ENCODE measurements at places on chromosomes 16 and 17.

GRCh38 chr16:51592001-51592501 lies 441.0 kb upstream of the SALL1 start:
- DNase-seq = no peak

- no peak for DNase-seq
These were observed 43.5 kb downstream of the MRPS23 start for GRCh38 chr17:57806167-57806830.

- DNase-seq = no peak
These were observed 14.2 kb downstream of the POLR3K start for GRCh38 chr16:38941-39892.

DNA sequence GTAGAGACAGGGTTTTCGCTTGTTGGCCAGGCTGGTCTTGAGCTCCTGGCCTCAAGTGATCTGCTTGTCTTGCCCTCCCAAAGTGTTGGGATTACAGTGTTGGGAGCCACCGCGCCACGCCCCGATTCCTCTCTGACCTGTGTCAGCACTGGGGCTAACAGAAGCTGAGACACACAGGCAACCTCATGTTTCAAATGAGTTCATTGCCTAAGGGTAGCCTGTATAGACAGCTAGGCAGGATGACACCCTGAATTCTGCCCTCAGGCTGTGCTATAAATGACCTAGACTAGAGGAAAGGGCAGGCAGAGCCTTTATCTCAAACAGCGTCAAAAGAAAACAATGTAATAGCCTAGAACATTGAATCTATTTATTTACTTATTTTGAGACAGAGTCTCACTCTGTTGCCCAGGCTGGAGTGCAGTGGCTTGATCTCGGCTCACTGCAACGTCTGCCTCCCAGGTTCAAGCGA lies 2.3 kb upstream of the CDK3 start:
- no peak for DNase-seq

GRCh38 chr17:6611231-6611630 lies 29.3 kb downstream of the KIAA0753 start:
- no peak for DNase-seq

GRCh38 chr17:65514082-65514481 lies 47.4 kb downstream of the AXIN2 start:
- peak; percentile 45 for DNase-seq

DNA sequence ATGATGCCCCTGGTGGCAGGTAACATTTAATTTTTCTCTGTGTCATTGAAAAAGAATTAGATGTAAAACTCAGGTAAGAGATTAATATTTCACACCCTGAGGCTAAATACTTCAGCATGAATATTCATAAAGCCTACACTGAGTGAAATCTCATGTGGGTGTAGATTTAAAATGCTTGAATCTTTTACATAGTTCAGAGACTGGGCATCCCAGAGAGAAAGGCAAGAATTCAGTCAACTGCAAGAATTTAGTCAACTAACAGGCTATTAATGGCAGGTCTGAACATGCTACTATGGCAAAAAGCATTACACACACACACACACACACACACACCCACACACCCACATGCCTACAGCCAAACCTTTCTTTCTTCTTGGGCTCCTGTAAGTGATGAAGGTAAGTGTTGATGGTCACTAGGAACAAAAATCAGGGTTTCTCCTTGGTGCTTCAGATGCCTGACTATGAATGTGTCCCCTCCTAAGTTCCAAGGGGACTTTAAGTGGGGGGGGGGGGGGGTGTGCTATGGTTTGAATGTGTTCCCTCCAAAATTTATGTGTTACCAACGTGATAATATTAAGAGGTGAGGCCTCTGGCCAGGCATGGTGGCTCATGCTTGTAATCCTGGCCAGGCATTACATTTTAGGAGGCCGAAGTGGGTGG lies 63.7 kb upstream of the PSMD7 start:
- DNase-seq = no peak

- DNase-seq = no peak
These were observed 6.3 kb downstream of the TPPP3 start for GRCh38 chr16:67386861-67387455.

- no peak for DNase-seq
These were observed 48.9 kb downstream of the SNX29 start for GRCh38 chr16:12025472-12025871.

GRCh38 chr17:69702078-69702477 lies 287.6 kb downstream of the MAP2K6 start:
- no peak for DNase-seq

DNA sequence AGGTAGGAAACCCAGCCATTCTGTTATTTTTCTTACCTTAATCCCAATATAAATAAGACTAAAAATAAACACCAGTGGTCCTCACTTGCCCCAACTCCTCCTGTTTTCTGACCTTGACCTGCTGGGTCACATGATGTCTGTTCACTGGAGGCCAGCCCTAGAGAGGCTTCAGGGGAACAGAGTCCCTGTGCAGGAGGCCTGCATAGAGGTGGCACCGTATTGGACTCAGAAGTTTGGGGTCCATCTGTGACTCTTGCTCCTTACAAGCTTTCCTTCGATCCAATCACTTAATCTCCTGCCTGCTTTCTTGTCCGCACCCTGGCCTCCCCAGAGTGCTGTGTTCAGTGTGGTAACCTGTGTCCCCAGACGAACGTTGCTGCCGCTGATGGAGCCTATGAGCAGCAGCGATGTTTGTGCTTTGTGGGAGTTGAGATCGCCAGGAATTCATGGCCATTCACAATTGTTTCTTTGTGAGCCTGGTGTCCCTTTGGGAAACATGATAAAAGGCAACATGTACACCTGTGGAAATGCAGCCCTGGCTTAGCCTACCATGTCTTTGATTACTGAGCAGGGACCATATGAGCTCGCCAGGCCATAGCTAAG lies 4.7 kb downstream of the IGSF6 start:
- DNase-seq = no peak

DNA sequence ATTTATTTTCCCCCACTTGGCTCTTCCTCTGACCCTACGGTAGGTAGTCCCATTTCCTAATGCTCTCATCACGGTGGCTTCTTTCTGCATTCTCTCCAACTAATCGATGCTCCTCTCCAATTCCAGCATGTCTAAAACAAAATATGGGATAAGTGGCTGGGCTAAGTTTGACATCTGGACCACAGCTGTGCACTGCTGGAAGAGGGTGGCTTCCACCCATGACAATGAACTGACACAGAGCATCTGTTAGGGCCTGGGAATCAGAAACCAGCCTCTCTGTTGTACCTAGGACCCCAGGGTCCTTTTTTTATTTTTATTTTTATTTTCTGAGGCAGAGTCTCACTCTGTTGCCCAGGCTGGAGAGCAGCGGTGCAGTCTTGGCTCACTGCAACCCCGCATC lies 29.0 kb upstream of the SLC39A11 start:
- no peak for DNase-seq

DNA sequence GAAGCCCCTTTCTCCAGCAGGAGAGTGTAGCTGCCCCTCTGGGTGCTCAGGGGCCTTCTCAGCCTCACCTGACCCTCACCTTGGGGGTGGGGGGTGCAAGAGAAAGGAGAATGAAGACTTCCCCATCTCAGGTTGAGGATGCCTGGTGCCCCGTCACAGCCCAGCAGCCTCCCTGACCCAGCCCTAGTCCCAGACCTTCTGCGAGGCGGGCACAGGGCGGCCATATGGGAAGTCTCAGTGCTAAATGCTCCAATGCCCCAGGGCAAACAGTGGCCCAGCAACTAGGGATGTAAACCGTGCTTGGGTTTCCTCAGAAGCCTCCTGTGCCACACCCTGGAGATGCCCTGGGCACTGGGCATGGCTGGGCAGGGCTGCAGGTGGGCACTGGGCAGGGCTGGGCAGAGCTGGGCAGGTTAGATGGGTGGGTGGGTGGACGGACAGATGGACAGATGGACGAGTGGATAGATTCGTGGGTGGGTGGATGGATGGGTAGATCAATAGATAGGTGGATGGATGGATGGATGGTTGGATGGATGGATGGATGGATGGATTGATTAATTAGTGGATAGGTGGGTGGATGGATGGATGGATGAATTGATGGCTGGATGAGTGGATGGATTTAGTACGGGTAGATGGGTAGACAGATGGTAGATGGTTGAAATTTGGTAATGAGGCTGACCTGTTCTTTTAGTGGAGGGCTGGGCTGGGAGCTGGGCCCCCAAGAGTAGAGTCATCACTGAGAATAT lies 16.8 kb downstream of the TPSD1 start:
- no peak for DNase-seq

DNA sequence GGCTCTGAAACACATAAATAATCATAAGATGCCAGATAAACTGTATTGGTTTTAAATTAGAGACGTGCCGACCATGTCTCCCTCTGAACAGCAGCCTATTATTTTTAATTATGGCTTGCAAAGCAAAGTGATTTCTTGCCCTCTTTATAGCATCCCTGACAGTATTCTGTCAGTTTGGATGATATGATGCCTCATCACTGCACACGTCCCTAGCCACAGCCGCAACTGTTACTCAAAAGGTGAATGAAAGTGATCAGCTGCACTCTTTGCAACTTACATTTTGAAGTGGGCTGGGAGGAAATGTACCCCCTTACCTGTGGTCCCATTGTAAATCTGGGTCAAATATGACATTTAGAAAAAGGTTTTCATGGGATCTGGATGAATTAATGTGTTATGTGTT lies 389.9 kb downstream of the MAF start:
- no peak for DNase-seq

DNA sequence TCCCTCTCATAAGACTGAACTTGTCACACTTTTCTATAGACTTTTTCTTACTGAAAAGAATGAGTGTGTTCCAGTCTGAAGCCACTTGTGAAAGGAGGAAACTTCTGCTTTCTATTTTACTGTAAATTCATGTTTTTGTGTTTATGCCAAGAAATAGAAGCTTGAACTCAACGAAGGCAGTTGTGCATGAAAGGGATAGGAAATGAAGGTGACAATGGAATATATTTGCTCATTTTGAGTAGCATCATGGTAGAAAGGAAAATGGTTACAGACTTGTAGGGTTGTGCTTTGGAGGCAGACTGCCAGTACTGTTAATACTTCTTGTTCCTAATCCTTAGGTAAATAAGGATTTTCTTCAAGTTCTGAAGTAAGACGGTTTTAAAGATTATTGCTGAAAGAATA lies 8.1 kb downstream of the CLTC start:
- DNase-seq = no peak

GRCh38 chr16:70151941-70152509 lies 21.6 kb upstream of the CLEC18C start:
- DNase-seq = no peak

DNA sequence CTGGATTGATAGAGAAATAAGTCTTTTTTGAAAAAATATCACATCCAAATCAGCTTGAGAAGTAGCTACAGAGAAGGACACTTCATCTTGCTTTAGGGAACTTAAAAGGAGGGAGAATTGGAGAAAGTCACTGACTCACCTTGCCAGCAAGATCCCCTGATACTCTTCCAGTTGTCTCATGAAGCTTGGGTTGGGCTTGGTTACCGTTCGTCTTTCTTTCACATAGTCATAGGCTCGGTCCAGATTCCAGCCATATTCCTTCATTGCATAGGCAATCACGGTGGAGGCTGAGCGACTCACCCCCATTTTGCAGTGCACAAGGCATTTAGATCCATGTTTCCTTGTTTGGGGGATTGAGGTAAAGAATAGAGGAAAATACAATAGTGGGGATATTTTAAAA lies 25.3 kb upstream of the CORO6 start:
- no peak for DNase-seq

- DNase-seq = peak; percentile 55
These were observed 290.4 kb downstream of the HS3ST3A1 start for GRCh38 chr17:13311306-13311705.

DNA sequence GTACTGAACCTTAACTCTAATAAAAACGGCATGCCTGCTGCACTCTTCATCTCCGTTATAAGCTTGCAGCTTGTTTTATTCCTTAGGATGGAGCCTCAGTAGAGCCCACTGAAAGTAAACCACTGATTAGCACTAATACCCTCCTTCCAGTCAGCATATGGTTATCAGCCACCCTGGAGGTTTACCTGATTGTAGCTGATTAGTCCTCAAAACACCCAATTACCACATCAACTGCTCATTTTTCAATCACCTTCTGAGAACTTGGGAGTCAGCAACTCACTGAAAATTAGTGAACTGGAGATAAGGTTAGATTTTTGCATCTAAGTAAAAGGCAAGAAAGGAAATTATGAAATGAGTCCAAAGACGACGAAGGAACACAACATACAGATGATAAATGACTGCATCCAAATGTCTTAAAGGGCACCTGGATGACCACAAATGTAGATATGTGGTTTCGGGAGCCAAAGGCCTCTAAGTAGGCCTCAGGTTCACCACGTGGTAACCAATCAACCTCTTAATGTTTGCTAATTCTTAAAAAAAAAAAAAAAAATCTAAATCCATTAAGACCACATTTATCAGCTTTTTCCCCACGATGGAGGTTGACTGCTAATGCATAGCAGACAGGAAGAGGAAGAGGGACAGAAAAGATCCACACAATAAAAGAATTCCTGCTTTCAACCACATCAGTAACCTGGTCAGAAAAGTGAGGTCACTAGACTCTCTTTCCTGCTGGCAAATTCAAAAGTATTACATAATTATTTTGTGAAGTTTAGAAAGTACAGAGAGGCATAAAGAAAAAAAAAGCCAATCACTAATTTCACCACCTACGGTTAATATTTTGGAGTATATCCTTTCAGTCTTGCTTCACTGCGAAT lies 28.0 kb downstream of the DCUN1D3 start:
- no peak for DNase-seq

- no peak for DNase-seq
These were observed 211.4 kb upstream of the CDH11 start for GRCh38 chr16:65333283-65333682.

- DNase-seq = no peak
These were observed 107.6 kb upstream of the CHMP6 start for GRCh38 chr17:80883831-80884735.

GRCh38 chr17:27762527-27763305 lies 37.6 kb downstream of the NOS2 start:
- DNase-seq = peak; percentile 51

DNA sequence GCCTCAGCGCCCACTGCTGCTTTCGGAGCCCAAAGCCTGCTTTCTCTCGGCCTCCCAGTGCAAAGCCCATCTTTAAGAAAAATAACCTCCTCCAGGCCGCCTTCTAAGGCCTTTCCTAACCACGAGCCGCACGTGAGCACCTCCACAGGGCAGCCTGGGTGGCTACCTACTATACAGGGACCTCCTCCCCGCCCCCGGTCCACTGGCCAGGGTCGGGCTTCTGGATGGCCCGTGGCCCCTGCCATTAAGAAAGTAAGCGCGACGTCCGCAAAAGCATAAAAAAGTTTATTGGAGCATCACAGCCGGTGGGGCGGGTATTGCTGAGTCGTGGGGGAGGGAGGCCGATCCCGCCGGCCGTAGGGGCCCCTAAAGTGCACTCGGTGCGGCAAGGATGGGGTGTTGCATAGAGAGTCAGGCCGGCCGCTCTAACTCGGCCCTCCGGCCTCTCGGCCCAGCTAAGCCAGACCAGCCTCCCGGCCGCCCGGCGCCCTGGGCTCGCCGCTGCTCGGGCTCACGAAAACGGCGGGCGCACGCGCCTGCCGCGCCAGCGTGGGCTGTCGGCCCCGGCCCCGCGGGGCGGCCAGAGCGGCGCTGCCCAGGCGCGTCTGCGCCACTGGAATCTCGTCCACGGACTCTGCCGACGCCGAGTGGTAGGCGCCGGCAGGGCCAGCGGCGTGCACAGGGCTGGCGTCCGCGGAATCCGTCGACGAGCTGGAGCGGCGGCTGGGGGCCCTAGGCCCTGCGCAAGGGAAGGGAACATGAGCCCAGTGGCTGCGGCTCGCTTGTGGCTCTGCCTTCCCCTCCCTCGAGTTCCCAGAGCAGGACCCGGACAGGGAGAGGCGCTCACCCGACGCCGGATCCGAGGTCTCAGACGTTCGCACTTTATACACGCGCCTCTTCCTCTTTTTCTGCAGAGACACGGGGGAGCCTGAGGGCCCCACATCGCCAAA lies 1.1 kb upstream of the TPPP3 start:
- no peak for DNase-seq

GRCh38 chr16:55364811-55365210 lies 40.8 kb downstream of the IRX6 start:
- DNase-seq = no peak

GRCh38 chr16:60481591-60481990 lies 1554.6 kb downstream of the CDH8 start:
- DNase-seq = no peak

Measured in fibroblast of the aortic adventitia (primary cell).